Breast epithelium (tissue), 4 donors: ENCODE measurements at places on chromosomes 1 and 21.

DNA sequence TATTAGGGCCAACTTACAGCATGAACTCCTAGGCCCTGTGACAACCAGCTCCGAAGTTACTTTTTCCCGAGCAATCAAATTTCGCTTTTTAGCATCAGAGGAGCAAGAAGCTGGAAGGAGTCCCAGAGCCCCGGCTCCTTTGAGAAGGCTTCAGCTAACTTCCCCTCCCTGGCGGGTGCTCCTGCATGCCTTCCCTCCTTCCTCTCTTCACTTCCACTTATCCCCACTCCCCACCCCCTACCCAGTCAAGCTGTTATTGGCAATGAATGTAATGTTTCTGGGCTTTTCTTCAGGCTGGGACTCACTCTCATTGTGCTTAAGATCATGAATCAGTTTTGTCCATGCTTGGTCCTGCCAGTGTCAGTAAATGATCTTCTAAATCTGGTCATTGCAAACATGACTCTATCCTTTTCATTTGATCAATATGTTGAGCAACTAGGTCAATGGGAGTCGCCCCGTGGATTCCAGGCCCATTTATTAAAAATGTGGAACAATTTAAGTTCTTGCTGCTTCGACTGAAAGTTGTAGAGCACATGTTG lies 94.5 kb upstream of the TSPAN2 start:
- peak; percentile 27 for DNase-seq

GRCh38 chr1:162200096-162200847 lies 130.8 kb downstream of the NOS1AP start:
- DNase-seq, result no peak

GRCh38 chr1:25018110-25018735 lies 88.1 kb upstream of the RUNX3 start:
- no peak for DNase-seq

- no peak for DNase-seq
Measured at GRCh38 chr1:245363461-245364200, 208.8 kb downstream of the KIF26B start.
